Dermis microvascular lymphatic vessel endothelial cell (primary cell): ENCODE measurements at places on chromosomes 7 and 10. TPM values are rescaled to one million over a fixed set of nuclear protein-coding genes. Genes with fewer than 3 reads are reported as not detected.

The PRSS1 gene
- total RNA-seq: not detected in 2 replicates

The OGDHL gene
- 0.13 and 1.0 TPM in 2 replicates for total RNA-seq

The ERLIN1 gene
- total RNA-seq: 28.4 and 33.6 TPM in 2 replicates

The CRYGN gene
- not detected in 2 replicates for total RNA-seq

The ADARB2 gene
- total RNA-seq: 0.13 TPM in 1 of 2 replicates, not detected in the other

The ABLIM1 gene
- total RNA-seq: 40.6 and 50.2 TPM in 2 replicates

The NACAD gene
- 0.39 and 0.89 TPM in 2 replicates for total RNA-seq

The CCL24 gene
- total RNA-seq: not detected in 2 replicates

The SEMA3C gene
- total RNA-seq: under 0.01 and 3.9 TPM in 2 replicates

The ATRNL1 gene
- total RNA-seq: 0.77 and 1.6 TPM in 2 replicates

The TFEC gene
- total RNA-seq: 0.89 and 0.90 TPM in 2 replicates

The CPVL gene
- total RNA-seq: 0.25 and 0.51 TPM in 2 replicates

The ACTL6B gene
- total RNA-seq: not detected in 2 replicates

The FZD1 gene
- 2.8 TPM in 2 replicates for total RNA-seq

The FAM25A gene
- not detected in 2 replicates for total RNA-seq

The CCDC3 gene
- total RNA-seq: 0.13 and 1.5 TPM in 2 replicates

The SFTPA1 gene
- not detected in 2 replicates for total RNA-seq

The TEX36 gene
- total RNA-seq: not detected in 2 replicates

The MEIG1 gene
- total RNA-seq: not detected in 2 replicates

The SPDYE5 gene
- total RNA-seq: under 0.01 TPM in 1 of 2 replicates, not detected in the other

The OR2F2 gene
- not detected in 2 replicates for total RNA-seq

The DPYSL4 gene
- 5.6 and 5.8 TPM in 2 replicates for total RNA-seq

The TAF3 gene
- total RNA-seq: 1.0 and 1.1 TPM in 2 replicates

The ASAH2 gene
- 0.38 and 0.64 TPM in 2 replicates for total RNA-seq

The SH2D4B gene
- total RNA-seq: under 0.01 and 0.13 TPM in 2 replicates

The IFIT1B gene
- total RNA-seq: not detected in 2 replicates

The THNSL1 gene
- total RNA-seq: 1.9 and 2.8 TPM in 2 replicates

The NYAP1 gene
- 2.1 and 3.9 TPM in 2 replicates for total RNA-seq

The ALOX5 gene
- total RNA-seq: not detected in 2 replicates

The AKR1D1 gene
- total RNA-seq: not detected in 2 replicates

The OPN1SW gene
- total RNA-seq: not detected in 2 replicates

The CYP3A7 gene
- not detected in 2 replicates for total RNA-seq

The TMEM236 gene
- 0.38 and 0.64 TPM in 2 replicates for total RNA-seq

The BAIAP2L1 gene
- total RNA-seq: 0.25 and 0.26 TPM in 2 replicates

The AGAP5 gene
- 0.90 and 1.3 TPM in 2 replicates for total RNA-seq

The PTPRE gene
- total RNA-seq: 117 and 240 TPM in 2 replicates

The SERPINE1 gene
- 81.9 and 88.2 TPM in 2 replicates for total RNA-seq

The TCTN3 gene
- total RNA-seq: 39.7 and 57.0 TPM in 2 replicates

The EGR2 gene
- total RNA-seq: 0.13 TPM in 1 of 2 replicates, not detected in the other

The CYP2C8 gene
- total RNA-seq: under 0.01 TPM in 1 of 2 replicates, not detected in the other

The PPP1R3A gene
- total RNA-seq: not detected in 2 replicates

The MSMB gene
- not detected in 2 replicates for total RNA-seq

The CYP17A1 gene
- under 0.01 TPM in 1 of 2 replicates, not detected in the other for total RNA-seq

The MKI67 gene
- total RNA-seq: 9.0 and 15.4 TPM in 2 replicates
